ENCODE measurements at places on chromosomes 7 and 10.

DNA sequence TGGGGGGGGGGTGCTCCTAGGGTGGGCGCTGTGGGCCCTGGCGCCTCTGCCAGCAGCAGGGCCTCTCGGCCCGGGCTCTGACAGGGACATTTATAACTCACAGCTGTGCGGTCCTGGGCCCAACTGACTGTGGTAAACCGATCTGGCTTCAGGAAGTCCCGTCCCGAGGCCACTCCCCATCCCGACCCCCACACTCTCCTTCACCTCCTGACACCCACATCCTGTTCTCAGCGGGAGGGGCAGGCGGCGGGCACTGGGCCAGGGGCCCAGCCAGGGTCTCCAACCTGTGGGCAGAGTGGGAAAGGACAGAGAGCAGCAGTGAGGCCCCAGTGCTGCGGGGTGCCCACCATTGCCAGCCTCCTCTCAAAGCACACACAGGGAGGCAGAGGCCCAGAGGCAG, 69.1 kb downstream of the ZMIZ1 start:
- DNase-seq, result peak; percentile 52

DNA sequence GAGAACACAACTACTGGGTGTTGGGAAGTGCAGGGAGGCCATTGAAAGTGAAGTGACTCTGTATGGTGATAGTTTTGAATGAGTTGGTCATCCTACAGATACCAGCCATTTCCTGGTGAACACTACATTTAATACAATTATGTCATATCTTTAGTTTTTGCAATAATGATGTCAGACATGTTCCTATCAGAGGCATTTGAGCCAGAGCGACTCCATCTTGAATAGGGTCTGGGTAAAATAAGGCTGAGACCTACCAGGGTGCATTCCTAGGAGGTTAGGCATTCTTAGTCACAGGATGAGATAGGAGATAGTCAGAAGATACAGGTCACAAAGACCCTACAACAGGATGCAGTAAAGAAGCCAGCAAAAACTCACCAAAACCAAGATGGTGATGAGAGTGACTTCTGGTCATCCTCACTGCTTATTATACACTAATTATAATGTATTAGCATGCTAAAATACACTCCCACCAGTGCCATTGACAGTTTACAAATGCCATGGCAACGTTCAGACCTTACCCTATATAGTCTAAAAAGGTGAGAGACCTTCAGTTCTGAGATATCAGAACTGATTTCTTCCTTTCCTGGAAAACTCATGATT, 28.2 kb downstream of the ADK start:
- DNase-seq, result no peak

- DNase-seq, result no peak
Observed at GRCh38 chr10:108689891-108690290, 1233.4 kb downstream of the XPNPEP1 start.

DNA sequence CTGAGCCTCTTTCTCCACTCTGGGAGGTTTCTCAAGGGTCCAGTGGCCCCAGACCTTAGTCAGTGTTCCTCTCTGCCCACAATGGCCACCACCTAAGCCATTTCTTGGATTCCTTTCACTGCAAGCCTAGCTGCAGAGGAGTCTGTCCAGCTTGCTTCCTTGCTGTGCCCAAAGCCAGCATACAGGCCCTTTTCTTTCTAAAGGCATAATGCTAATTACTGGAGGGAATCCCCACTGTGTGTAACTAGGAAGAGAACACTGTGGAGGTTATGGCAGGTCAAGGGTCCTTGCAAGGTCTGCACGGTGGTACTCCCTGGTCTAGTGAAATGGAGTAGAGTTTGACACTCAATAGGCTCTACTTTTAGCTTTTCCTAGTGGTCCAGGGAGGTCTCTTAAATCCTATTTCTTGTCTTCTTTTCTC, 70.4 kb upstream of the CC2D2B start:
- no peak for DNase-seq

DNA sequence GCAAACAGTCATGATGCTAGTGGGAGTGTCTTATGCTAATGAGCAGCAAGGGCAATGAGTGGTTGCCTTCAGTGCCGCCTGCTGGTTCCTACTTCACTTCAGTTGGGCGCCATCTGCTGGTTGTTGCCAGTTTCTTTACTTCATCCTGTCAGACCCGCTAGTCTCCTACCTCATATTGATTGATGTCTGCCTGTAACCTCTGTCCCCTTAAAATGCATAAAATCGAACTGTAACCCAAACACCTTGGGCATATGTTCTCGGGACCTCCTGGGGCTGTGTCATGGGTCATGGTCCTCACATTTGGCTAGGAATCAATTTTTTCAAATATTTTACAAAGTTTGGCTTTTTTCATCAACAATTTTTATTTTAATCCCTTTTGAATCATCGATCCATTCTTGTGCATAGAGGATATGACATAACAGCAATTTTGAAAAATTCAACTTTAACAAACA, 62.8 kb upstream of the C7orf33 start:
- peak; percentile 95 for DNase-seq

GRCh38 chr7:35875292-35875691, 74.4 kb downstream of the SEPTIN7 start:
- no peak for DNase-seq

DNA sequence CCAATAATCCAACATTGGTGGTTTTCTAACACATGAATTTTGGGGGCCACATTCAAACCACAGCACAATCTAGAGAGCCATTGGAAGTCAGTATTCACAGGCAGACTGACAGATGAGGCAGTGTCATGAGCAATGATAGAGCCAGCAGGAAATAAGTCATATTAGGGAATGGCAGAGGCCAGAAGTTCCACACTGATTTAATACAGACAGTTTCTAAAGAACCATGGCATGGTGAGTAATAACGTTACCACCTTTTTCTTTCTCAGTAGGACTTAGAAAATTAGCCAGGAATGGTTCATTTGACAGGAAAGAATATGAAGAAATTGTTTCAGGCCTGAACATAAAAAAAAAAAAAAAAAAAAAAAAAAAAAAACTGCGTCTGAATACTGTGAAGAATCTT, 210.3 kb downstream of the GPAM start:
- no peak for DNase-seq

- no peak for DNase-seq
Observed at GRCh38 chr7:106127984-106128780, 16.1 kb upstream of the SYPL1 start.

GRCh38 chr10:71704816-71705215, 14.8 kb downstream of the C10orf105 start:
- no peak for DNase-seq

- no peak for DNase-seq
Observed at GRCh38 chr7:151571471-151571870, 51.8 kb upstream of the RHEB start.

- DNase-seq, result no peak
Observed at GRCh38 chr10:99995713-99996112, 14.0 kb downstream of the DNMBP start.

DNA sequence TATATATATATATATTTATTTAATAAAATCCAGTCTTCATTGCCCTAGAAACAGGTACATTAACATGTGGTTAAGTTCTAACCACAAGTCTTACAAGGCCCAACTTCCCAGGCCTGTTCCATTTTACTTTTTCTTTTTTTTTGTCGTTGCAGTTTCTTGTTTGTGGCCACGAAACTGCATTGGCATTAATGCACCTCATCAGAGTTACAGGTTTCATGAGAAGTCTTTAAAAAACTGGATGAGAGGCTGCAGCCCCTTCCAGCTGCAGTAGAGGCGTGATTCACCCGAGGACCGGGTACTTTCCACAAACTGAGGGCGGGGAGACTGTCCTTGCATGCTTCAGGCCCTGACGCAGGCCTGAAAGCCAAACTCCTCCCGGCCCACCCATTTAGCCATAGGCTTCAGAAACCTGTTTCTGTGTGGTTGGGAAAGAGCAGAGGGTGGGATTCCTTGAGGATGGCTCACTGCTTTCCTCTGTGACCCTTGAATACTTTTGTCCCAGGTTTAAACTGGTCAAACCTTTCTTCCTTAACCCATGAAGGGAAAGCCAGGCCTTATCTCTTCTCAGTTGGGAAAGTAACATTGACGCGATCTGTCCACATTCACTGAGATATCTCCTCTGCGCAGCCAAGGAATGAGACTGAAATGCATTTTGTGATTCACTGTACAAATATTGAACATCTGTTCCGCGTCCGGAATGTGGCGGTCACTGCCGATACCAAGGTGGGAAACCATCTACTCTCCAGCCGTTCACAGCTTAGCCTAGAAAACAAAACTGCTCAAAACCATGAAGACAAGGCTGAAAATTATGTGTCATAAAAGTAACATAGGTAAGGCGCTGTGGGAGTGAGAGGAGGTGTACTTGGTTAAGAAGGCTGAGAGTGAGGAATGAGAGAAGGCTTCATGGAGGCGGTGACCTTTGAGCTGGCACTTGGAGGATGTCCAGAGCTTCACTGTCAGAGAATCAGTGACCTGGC, 311.7 kb downstream of the GATA3 start:
- peak; percentile 80 for DNase-seq

DNA sequence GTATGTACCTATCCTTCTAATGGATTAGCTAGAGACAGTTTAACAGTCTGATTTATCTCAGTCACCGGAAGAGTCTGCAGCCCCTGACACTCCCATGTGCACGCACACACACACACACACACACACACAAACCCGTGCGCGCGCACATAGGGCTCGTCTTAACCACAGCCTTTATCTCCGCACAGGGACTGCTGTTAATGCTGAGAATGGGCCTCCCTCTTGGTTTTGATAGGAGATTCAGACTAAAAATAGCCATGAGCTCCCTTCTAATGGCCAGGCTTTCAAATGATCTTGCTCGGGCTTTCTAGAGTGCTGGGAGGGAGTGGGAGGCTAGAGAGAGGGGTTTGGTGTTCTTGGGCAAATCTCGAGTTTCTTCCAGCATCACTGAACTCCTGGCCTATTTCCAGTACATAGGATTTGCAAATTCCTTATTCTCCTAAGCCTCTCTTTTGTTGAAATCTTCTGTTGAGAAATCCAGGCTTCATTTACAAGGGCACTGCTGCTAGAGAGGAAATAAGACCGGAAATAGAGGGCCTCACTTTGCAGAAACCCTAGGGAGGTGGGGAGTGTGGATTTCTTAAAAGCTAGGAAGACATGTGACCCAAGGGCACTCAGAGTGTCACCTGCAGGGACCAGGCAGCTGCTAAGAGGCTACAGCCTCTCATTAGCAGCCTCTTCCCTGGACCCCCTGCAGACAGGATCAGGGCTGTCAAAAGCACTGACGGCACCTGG, 2.4 kb downstream of the TMEM72 start:
- no peak for DNase-seq

DNA sequence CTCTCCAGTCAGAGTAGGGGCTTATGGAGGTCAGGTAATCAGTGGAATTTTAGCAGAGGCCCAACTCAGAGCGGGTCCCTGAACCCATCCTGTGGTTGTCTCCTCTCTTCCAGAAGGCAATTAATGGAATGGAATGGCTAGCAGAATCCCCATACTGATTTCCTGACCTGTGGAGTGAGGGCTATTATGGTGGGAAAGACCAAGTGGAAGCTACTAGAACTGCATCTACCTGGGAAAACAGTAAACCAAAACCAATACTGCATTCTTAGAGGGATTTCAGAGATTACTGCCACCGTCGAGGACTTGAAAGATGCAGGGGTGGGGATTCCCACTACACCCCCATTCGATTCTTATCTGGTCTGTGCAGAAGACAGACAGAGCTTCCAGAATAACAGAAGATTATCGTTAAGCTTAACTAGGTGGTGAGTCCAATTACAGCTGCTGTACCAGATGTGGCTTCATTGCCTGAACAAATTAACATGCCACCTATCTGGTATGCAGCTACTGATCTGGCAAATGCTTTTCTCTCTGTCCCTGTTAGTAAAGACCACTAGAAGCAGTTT, 73.2 kb downstream of the LMBR1 start:
- DNase-seq, result no peak

GRCh38 chr10:88830643-88831268, 20.9 kb downstream of the ANKRD22 start:
- no peak for DNase-seq

DNA sequence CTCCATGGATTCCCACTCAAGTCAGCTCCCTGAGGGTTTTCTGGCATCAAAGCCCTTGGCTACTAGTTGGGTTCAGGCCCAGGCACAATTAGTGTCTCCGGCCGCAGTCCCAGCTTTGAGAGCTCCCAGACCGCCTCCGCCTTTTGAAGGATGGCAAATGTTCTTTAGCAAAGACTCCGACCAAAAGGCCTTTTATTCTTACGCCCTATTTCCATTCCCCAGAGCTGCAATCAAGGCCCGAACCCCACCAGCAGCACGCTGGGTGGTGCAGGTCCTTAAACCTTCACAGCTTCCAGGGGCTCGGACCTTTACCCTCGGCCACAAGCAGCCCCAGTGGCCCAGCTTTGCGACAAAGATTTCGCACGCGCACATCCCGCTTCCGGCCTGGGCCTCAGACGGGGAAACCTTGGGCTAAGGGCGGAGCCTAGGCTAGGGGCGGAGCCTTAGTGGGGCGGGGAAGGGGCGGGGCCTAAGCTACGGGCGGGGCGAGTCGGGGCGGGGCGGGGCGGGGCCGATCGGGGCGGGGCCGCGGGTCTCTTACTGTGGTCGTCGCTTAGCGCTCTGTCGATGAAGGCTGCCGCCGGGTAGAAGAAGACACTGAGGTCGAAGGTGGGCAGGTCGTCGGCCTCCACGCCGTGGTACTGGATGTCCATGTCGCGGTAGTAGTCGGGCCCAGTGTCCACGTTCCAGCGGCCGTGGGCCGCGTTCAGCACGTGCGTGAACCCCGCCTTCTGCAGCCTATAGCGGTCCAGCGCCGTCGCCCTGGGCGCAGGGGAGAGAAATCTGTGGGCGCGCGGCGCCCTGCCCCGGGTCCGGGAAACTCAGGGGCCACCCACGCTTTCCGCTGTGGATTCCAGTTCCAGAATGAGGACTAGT, 68.0 kb upstream of the SAMD8 start:
- DNase-seq, result no peak

DNA sequence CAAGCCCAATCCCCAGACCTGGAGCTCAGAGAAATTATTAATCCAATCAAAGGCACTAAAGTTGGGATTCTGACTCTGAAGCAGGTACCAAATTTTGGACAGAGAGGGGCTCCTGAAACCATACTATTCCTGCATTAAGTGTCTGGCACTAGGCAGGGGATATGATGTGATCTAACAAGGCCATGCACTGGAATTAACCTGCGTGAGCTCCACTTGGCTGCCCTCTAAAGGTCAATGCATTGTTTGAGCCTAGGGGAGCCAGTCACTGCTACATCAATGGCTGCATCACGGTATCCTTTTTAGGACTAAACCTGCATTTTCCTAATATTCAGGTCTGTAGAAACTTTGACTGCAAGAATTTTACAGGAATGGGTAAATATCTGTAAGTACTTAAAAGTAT, 42.1 kb downstream of the ST8SIA6 start:
- DNase-seq, result no peak

DNA sequence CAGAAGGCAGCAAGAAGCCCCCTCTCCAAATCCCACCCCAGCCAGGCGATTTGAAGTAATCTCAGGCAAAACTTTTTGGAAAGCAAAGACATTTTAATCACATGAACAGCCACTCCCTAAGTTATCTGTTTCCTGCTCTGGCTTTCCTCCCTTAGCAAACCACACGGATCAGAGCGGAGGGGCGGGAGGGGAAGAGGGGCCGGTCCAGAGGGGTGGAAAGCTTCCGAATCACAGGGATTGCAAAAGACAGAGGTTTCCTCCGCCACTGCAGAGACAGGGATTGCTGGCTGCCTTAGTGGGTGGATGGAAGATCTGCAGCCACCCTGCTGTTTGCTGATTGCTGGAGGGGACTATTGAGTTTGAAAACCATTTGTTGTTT, 41.2 kb downstream of the ZCCHC24 start:
- peak; percentile 57 for DNase-seq

GRCh38 chr7:121012919-121013318, 24.4 kb downstream of the CPED1 start:
- no peak for DNase-seq

- no peak for DNase-seq
Observed at GRCh38 chr7:155743177-155743576, 69.1 kb downstream of the SHH start.

All from H4 (cell line).